ENCODE measurements at places on chromosomes 12 and 14.

DNA sequence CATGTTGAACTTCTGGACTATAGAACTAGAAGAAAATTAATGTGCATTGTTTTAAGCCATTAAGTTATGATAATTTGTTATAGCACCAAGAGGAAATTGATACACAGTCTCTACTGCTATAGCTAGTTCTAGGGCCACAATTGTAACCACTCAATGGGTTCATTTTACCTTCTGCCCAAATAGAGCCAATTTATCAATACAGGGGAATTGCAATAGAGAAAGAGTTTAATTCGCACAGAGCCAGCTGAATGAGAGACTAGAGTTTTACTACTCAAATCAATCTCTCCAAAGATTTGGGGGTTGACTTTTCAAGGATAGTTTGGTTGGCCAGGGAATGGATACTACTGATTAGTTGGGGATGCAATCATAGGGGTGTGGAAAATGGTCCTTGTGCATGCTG is 31.9 kb upstream of the BICDL1 start:
- DNase-seq, result no peak

DNA sequence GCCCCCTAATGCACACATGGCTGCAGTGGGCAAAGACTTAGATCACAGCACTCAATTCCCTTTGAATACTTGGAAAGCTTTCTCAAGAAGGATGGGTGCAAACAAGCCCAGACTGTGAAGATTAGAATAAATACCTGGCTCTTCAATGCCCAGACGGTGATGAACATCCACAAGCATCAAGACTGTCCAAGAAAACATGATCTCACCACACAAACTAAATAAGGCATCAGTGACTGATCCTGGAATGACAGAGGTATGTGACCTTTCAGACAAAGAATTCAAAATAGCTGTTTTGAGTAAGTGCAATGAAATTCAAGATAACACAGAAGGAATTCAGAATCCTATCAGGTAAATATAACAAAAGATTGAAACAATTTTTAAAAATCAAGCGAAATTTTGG is 43.8 kb upstream of the ZDHHC17 start:
- no peak for DNase-seq

- DNase-seq, result no peak
Measured at GRCh38 chr12:52628841-52629240, 10.5 kb upstream of the KRT73 start.

DNA sequence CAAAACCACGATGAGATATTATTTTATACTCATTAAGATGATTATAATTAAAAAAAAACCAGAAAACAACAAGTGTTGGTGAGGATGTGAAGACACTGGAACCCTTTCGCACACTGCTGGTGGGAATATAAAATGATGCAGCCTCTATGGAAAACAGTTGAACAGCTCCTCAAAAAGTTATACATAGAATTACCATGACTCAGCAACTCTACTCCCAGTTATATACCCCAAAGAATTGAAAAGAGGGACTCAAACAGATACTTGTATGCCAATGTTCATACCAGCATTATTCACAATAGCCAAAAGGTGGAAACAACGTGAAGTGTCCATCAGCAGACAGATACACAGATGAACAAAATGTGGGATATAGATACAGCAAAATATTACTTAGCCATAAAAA is 53.1 kb downstream of the TAOK3 start:
- DNase-seq, result no peak

Data from AML-193 (cell line).